HepG2 (cell line): ENCODE measurements at places on chromosomes 13 and 19. TPM values are rescaled to one million over a fixed set of nuclear protein-coding genes. Genes with fewer than 3 reads are reported as not detected.

DNA sequence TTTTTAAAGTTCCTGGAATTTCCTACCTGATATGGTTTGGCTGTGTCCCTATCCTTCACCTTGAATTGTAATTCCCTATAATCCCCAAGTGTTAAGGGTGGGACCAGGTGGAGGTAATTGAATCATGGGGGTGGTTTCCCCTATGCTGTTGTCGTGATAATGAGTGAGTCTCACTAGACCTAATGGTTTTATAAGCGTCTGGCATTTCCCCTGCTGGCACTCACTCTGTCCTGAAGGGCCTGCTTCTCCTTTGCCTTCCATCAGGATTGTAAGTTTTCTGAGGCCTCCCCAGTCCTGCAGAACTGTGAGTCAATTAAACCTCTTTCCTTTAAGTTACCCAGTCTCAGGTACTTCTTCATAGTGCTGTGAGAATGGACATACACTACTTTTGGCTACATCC lies 298.7 kb downstream of the HS6ST3 start:
- DNase-seq: no peak

DNA sequence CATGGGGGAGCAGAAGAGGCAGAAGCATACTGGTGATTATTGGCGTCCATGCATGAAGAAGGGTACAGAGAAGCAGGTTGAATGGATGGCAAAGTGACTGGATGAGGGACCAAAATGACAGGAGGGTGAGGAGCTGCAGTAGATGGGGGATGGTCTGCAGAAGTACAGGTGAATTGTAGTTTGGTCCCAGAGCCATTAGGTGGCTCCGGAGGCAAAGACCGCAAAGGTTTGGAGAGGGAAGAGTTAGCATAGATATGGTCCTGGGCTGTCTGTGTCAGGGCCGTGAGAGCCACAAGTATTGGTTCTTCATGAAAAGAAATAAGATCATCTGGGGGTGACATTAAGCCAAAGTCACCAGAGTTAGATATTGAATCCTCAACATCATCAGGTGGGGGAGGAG lies 59.0 kb upstream of the ZNF726 start:
- DNase-seq: no peak

- no peak for DNase-seq
Measured at GRCh38 chr19:36198119-36198518, 16.3 kb downstream of the ZNF565 start.

DNA sequence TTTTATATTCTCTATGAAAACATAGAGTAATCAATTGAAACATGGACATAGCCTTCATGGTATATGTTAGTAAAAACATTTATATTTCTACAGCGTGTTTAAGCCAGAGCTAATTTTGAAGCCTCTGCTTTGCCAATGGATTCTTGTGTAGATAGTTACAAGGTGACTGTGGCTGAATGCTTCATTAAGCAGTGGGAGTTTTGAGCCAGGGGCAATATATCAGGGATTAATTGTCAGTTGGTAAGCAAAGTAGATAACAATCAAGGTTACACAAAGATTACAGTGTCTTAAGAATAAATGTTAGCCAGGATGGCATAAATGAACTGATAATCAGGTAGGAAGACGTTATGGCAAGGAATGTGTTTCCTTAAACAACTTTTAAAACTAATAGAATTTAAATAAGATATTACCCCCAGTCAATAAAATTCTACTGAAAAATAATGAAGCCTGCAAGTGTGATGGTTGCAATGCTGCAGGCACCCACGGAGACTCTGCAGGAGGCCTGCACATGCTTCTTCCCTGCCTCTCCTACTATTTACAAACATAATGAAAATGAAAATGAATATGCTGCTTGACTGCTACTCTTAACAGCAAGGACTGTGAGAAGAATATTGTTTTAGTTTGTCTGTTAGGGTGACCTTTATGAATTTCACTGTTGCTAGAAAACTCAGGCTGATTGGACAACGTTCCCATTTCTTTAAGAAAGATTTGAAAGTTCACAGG lies 588.5 kb downstream of the GPC5 start:
- DNase-seq: no peak

GRCh38 chr19:41795031-41795461 lies 1.3 kb upstream of the CEACAM3 start:
- peak; percentile 29 for DNase-seq

DNA sequence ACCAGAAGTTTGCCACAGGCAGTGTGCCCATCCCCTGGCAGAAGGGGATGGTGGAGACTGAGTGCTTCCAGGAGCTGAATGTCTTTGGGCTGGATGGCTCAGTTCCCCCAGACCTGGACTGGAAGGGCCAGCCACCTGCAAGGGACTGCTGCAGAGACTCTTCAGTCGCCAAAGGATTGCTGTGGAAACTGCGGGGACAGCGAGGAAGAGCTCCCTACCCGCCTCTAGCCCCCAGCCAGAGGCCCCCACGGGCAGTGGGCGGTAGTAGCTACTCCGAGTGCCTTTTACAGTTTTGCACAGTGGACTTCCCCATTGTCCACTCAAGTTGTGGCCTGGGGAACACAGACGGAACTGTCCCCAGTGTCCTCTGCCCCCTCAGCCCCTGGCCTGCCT lies 138.5 kb downstream of the ZDHHC20 start:
- DNase-seq: no peak

- no peak for DNase-seq
Measured at GRCh38 chr19:46000491-46001246, 5.4 kb downstream of the CCDC61 start.

DNA sequence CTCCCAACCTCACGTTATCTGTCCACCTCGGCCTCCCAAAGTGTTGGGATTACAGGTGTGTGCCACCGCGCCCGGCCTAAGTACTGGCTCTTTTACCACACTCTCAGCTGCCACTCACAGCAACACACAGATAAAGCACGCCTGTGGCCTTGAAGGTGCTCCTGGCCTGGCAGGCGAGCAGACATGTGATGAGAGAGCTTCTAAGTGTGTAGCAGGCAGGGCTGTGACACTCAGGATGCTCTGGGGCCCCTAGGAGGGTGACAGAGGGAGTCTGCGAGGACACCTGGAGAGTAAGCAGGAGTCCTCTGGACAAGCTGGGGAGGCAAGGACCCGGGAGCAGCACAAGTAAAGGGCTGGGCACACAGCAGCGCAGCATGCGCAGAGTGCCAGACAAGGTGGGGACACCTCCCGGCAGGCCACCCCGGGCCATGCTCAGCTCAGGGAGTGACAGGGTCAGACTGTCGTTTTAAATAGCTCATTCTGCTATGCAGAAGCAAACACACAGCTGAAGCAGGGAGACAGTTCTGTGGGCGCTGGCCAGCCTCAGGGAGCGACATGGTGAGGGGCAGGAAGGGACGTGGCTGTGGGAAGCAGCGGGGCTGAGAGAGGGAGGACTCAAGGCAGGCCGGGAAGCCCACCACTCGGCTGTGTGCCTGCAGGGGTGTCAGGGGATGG lies 26.5 kb downstream of the MED26 start:
- no peak for DNase-seq

GRCh38 chr13:72567566-72567965 lies 159.9 kb downstream of the MZT1 start:
- no peak for DNase-seq

GRCh38 chr13:36211567-36211966 lies 2.8 kb downstream of the SOHLH2 start:
- DNase-seq: no peak

DNA sequence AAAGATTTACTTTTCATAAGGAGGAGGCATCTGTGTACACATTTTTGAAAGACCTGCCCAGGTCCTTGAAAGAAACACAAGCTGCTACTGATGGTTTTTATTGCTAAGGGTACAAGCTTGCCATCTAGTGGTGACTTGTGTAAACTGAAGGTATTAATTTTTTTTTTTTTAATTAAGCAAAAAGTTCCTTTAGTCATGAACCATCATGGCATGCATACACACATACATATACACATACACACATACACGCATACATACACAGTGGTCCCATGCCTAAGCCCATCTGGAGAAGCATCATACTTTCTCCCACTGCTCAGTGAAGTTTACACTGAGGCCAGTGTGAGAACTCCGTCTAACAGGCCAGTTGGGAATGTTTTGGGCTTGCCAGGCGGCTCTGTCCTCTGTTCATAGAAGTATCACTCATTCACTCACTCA lies 312.5 kb downstream of the DCLK1 start:
- DNase-seq: peak; percentile 7

- DNase-seq: no peak
Measured at GRCh38 chr19:28602675-28603298, 610.2 kb downstream of the UQCRFS1 start.

DNA sequence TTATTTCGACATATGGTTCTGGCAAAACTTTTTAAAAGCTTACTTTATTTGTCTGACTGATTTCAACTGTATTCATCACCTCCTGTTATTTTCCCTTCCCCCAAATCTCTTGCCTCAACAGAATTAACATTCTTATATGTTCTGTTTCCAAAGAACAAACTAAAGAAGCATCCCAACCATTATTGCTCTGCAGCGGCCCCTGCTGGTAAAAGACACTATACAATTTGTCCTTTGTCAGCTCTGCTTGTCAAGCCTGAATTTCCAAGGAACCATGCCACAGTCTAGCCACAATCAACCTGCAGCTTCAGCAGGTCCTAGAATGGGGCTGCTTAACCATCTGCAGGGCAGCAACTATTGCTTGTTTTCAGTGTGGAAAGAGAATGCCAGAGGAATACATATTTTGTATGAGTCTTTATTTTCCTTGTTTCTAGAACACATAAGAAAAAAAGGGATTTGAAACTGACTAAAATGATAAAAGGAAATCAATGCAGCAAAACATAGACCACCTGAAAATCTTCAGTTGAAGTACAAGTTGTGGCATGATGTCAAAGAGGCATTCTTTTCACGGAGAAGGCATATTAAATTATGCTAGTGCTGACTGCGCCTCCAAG lies 845.3 kb downstream of the DIAPH3 start:
- DNase-seq: peak; percentile 58

DNA sequence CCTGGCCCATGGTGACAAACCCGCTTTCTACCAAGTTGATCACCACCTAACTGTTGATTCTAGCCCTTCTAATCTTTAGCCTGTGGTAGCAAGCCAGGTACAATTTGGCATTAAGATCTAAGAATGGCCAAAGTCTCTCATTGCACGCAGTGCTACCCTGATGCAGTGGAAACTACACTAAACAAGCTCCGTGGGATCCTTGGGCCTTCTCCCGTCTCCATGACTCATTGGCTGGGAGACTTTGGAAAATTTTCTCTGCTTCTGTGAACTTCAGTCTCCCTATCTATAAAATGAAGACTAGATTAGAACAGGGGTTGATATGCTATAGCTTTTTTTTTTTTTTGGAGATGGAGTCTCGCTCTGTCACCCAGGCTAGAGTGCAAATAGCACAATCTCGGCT lies 223.0 kb downstream of the TSHZ3 start:
- DNase-seq: no peak

DNA sequence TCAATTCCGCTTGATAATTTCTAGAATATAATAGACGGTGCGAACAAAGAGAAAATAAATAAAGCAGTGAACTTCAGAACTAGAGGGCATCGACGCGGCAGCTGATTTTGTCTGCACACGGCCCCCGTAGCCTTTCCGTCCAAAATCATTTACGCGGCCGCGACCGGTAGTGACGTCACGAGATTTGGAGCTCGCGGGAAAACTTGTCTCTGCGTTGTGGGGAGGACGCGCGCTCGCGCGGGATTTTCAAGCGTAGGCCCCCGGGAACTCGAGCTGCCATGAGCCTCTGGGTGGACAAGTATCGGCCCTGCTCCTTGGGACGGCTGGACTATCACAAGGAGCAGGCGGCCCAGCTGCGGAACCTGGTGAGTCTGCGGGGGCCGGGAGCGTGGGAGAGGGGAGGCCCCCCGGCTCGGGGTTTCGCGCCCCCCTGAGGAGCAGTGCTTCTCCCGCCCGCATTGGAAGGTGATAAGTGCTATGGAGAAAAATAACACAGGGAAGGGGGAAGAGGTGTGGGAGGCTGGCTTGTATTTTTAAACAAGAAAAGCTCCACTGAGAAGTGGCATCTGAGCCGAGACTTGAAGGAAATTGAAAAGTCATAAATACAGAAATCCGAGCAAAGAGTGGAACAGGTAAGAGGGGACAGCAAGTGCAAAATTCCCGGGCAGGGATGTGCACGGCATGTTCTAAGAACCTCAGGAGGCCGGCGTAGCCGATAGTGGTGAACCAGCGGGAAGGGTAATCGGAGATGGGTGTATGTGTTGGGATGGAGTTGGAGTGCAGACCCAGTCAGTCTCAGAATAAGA lies at the start of gene RFC3:
RFC3 (plus strand) TSS at position 249 of the 806 bp plus-strand sequence; CDS start at position 279, 30 bp downstream.
- peak; percentile 90 for DNase-seq

DNA sequence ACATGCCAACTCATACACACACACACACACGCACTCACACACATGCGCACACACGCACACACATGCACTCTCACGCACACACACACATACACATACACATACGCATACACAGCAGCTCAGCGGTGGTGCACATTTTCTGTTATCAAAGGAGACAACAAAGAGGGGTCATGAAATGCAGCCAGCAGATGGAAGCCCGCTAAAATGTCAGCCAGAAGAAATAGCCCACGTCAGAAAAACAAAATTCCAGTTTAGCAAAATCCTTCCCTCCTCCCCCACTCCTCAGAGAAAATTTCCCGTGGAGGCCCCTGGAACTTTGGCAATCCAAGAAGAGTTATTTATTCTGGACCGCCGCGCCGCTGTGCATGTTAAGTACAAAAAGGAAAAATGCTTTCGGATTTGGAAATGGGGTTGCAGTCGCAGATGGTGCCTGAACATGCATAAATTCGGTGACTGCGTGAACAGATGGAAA lies 114.6 kb upstream of the VSTM2B start:
- no peak for DNase-seq

DNA sequence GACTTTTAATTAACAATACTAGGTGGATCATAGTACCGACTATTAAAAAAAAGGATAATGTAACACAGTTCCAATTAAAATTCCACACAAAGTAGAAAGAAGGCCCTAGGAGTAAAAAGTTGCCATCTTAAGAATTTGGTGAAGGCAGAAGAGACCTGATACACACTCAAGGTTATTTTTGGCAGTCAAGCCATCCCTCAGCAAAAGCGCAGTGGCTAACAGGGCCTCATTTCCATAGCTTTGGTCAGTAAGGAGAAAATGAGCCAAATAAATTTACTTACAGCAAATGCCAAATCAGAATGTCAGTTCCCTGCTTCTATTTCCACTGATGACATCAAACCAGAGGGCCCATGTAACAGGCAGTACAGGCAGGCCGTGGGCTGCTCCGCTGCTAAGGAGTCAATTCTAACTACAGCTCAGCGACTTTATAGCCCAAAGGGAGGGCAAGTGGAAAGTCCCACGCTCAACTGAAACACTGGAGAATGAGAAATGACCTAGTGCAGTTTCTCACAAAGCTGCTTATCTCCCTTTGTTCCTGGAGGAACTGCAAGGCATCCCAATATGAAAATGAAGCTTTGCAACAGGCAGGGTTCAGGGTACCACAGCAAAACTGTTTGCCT lies 6.3 kb downstream of the ARGLU1 start:
- DNase-seq: no peak

Gene TMEM91
- total RNA-seq: 6.3 and 8.4 TPM in 2 replicates

Gene PRDX2
- 381 and 425 TPM in 2 replicates for total RNA-seq

Gene COX6B1
- 487 and 598 TPM in 2 replicates for total RNA-seq

Gene CLIP3
- 0.15 TPM in 1 of 2 replicates, not detected in the other for total RNA-seq

Gene ZNF175
- 1.5 and 2.3 TPM in 2 replicates for total RNA-seq

Gene SIGLEC5
- not detected in 2 replicates for total RNA-seq

Gene ZNF444
- total RNA-seq: 24.4 and 30.3 TPM in 2 replicates

Gene CD33
- total RNA-seq: 0.29 TPM in 1 of 2 replicates, not detected in the other

Gene ZNF493
- total RNA-seq: 4.1 and 9.0 TPM in 2 replicates

Gene GPC5
- 0.02 TPM in 1 of 2 replicates, not detected in the other for total RNA-seq
